Progenitor cell of endocrine pancreas (in vitro differentiated cells): ENCODE measurements at places on chromosomes 4 and X. TPM values are rescaled to one million over a fixed set of nuclear protein-coding genes. Genes with fewer than 3 reads are reported as not detected.

The XKRX gene
- 0.44 and 0.86 TPM in 2 replicates for total RNA-seq

The VCX3A gene
- 0.29 and 0.51 TPM in 2 replicates for total RNA-seq

The ODAPH gene
- not detected in 2 replicates for total RNA-seq

The SOD3 gene
- 5.0 and 6.2 TPM in 2 replicates for total RNA-seq

The XG gene
- 1.2 and 2.4 TPM in 2 replicates for total RNA-seq

The SYP gene
- 10.1 and 11.4 TPM in 2 replicates for total RNA-seq

The MAGEA2 gene
- total RNA-seq: 0.22 TPM in 1 of 2 replicates, not detected in the other

The CXCL1 gene
- 2.7 and 3.6 TPM in 2 replicates for total RNA-seq

The GLUD2 gene
- total RNA-seq: 11.3 and 12.0 TPM in 2 replicates

The RPS6KA6 gene
- total RNA-seq: 17.6 and 19.7 TPM in 2 replicates

- no peak for DNase-seq
Observed at GRCh38 chrX:71545364-71545763, 12.5 kb downstream of the OGT start.

DNA sequence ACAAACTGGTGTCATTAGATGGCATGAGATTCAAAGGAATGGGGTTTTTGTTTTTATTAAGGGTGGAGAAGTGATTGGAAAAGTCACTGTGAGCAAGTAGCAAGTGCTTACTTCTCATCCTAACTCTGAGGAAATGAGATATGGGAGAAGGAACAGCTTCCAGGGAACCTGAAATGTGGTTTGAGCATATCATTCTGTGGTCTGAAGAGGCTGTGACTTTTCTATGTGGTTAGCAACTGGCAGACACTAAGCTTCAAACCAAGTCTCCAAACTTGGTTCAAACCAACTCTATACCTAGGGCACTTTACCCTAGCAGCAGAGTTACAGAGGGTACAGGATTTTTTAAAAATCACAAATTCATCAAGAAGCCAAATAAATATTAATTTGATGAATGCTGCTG lies 58.2 kb downstream of the DCLK2 start:
- DNase-seq: no peak

GRCh38 chr4:15348236-15348635 lies 79.6 kb upstream of the C1QTNF7 start:
- no peak for DNase-seq

DNA sequence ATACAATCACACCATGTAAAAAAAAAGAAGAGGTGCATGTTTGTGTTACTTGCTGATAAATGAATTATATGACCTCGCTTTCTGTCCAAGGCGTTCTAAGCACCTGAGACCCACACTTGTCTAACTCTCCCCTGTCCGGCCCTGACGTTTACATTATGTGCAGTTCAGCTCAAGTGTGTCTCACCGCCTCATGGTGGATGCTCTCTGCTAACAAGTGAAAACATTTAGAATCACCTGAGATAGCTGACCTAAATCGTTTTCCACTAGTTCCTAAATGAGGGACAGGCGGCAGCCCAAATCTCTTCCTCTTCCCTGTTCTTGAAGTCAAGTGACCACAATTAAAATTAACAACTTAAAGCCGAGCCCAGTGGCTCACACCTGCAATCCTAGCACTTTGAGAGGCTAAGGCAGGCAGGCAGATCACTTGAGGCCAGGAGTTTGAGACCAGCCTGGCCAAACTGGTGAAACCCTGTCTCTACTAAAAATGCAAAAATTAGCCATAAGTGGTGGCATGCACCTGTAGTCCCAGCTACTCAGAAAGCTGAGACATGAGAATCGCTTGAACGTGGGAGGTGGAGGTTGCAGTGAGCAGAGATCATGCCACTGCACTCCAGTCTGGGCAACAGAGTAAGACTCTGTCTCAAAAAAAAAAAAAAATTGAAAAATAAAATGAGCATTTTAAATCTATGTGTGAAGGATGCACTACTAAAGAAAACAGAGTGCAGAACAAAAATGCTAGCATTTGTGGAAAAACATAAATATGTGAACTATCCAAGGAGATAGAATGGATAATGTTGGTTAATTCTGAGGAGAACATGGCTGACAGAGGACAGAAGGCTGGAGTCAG lies 3.9 kb upstream of the TIFA start:
- DNase-seq: no peak

DNA sequence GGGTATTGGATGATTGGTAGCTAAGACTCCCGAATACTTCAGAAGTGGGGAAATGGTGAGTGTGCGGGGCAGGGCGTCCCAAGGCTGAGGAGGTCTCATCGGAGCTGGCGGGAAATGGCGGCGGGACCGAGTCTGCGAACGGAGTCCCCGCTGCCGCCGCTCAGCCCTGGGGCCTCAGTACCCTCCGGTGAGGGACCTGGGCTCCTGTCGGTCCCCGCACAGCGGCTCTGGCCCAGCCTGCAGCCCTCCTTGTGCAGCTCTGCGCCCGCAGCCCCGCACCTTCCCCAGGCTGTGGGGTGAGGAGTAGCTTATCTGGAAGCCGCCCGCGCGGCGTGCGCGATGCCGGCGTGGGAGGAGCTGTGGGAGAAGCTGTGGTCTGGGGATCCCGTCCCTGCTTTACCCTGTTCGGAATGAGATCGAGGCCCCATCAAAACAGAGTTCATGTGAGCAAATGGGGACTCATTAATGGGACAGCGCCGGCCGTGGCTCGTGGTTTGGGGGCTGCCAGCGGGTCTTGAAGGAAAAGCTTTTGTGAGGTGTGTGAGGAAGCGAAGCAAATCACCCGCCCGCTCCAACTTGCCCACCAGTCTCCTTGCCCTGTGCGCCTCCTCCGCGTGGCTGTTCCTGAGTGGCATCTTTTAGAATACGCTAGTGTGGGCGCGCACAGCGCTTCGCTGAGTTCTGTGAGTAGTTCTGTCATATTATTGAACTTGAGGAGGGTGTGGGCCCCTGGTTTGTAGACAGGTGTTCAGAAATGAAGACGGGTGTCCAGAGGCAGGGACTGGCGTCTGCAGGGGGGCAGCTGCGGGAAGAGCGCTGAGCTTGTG lies 531 bp downstream of the ZNF141 start:
- peak; percentile 32 for DNase-seq

DNA sequence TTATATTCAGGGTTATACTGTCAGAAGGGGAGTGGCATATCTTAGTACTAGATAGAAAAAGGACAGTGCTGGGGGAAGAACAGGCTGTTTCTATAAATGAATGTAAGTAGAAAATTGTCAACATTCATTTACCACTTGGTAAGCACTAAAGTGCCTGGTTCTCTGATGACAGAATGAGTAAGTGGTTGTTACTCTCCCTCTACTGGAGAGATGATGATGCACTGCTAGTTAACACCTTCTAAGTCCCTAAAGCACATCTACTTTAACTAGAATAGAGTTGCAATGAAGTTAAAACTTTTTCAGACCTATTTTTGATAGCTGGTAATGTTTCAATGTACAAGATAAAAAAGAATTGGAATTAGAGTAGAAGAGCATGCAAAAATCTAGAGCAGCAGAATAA lies 214.5 kb downstream of the KLHL4 start:
- no peak for DNase-seq

DNA sequence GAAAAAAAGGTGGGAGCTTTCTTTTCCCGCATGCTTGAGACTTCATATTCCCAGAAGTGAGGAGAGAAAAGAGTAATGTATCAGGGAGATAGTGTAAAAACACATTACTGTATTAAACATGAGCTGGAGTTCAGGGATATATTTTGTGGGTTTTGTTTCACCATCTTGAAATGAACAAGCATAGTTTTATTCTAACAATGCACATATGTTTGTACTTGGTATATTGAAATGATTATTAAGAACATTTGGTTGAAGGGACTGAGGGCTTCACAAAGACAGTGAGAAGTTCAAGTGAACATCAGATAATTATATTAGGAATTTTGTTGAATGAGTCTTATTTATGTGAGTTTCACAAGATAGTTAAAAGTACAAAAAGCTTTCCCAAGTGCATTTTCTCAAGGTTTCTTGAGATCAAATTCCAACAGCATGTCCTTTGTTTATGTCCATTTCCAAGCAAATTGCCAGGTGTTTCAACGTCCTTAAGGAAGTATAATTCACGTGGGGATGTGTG lies 368.8 kb downstream of the ANKRD50 start:
- DNase-seq: no peak

GRCh38 chr4:56927196-56927595 lies 19.5 kb downstream of the REST start:
- DNase-seq: no peak

DNA sequence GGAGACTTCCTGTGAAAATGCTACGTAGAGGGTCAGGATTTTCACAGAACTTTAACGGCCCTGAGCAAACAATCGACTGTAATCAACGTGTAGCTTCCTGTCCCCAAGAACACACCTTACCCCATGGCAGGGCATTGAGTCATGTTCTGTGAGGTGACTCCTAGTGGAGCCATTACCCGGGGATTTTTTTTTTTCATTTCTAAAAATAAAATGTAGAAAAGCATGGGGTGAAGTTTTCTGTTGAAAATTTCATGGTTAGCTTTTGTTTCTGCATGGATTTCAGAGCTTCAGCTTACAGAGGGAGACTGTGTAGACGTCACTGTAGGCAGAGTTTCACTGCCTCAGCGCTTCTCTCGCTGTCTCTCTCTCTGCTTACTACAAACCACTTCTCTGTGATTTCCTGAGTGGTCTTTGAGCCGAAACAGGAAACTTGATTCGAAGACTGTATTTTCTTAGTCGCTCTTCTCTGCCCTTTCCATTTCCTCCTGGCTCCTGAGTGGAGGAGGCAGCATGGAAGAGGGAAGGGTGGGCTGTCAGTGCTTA lies 111.7 kb downstream of the NFKB1 start:
- DNase-seq: no peak

GRCh38 chrX:132833373-132833772 lies 125.1 kb downstream of the HS6ST2 start:
- no peak for DNase-seq

- DNase-seq: no peak
Observed at GRCh38 chr4:154634058-154634457, 21.6 kb upstream of the FGG start.

- no peak for DNase-seq
Observed at GRCh38 chr4:37662861-37663390, 23.2 kb downstream of the RELL1 start.

- no peak for DNase-seq
Observed at GRCh38 chr4:5433196-5433595, 275.2 kb downstream of the EVC2 start.

DNA sequence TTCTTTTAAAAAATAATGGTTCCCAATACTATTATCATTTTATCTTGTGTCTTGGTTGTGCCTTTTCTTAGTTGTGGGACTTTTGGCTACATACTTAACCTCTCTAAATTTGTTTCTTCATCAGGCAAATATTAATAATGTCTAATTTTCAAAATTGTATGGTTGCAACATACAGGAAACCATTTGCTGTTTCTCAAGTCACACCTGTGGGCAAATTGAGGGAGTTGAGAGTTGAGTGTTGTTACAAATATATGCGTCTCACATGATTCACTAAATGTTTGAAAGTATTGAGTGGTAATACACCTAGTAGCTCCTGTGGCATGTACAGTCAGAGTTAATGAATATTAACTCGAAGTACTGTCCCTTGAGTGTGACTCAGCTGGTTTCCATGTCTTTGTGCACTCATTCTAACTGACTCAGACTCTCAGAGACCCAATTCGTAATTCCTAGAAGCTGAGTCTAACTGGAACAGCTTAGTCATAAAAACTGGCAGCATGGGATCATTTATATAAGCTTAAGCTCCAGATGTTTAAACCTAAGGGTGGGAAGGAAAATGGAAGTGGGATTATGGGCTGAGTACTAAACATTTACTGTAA lies 802.4 kb downstream of the TRIML1 start:
- DNase-seq: no peak

DNA sequence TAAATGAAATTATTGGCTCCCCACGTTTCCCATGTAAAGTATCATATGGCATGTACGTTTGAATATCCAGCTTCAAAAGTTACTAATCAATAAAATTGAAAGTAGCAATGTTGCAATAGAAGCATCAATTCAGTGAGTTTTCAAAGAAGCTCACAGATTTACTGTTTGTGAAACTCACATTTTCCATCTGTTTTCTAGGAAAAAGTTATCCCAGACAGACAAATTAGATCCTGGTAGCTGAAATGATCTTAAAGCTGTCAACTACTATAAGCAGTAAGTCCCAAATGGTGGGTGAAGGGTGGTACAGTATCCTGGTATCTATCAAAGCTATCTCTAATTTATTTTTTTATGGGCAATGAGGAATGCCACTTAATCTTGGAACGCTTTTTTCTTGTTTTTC lies 60.7 kb upstream of the MXRA5 start:
- DNase-seq: no peak

GRCh38 chr4:99625369-99625768 lies 32.3 kb downstream of the C4orf54 start:
- DNase-seq: no peak

DNA sequence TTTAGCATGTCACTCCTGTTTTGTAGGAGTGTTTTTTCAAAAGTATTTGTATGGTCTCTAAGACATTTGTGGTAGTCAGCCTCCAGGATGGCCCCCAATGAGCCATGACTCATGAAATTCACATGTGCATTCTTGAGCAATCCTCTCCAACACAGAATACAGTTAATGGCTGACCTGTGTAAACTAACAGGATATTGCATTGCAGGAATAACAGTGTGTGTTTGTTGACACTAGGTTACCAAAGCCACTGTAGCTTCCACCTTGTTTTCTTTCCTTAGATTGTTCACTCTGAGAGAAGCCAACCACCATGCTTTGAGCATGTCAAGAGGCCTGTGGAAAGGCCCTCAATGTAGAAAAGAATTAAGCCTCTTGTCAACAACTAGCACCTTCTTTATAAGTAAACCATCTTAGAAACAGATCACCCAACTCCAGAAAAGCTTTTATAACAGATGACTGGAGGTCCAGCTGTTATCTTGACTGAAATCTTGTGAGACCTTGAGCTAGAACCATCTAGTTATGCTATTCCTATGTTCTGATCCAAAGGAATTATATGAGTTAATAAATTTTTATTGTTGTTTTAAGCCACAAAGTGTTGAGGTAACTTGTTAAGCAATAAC lies 28.5 kb downstream of the TBCK start:
- no peak for DNase-seq
